Neuronal stem cell (in vitro differentiated cells): ENCODE measurements at places on chromosomes 7 and 10.

GRCh38 chr7:123823898-123824753, 20.8 kb upstream of the HYAL4 start:
- DNase-seq = no peak
- H3K4me1 ChIP-seq = no peaks in the 10 kb centered on the region
- H3K27me3 ChIP-seq = no peaks in the 10 kb centered on the region
- H3K36me3 ChIP-seq = no peaks in the 10 kb centered on the region

GRCh38 chr7:12827920-12828319, 140.5 kb downstream of the ARL4A start:
- H3K36me3 ChIP-seq = no peaks in the 10 kb centered on the region
- no peak overlapping the region for H3K4me3 ChIP-seq
- H3K4me1 ChIP-seq = no peaks in the 10 kb centered on the region
- no peaks in the 10 kb centered on the region for H3K27me3 ChIP-seq
- no peak overlapping the region for H3K27ac ChIP-seq

DNA sequence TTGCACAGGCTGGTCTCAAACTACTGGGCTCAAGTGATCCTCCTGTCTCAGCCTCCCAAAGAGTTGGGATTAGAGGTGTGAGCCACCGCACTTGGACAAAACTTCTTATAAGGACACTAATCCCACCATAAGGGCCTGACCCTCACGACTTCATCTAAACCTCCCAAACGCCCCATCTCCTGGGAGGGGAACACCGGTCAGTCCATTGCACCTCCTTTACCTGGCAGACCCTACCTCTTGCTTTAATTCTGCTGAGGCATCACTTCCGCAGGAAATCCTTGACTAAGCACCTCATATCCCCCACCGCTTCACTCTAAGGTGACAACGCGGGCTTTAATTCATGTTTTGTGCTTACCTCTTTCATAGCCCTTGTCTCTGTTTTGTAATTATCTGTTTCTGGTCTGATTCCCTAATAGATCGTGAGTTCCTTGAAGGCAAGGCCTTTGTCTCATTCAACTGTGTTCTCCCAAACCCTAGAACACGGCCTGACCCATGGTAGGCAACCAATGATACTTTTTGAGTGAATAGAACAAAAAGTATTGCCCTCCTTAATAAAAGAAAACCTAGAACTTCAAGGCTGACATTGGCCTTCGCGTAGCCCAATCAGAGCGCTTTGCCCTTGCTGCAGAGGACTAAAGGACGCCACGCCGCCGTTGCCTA, 481 bp upstream of the ZNF862 start:
- H3K4me1 ChIP-seq = peaks cover 3% of the 10 kb centered on the region
- H3K27me3 ChIP-seq = no peaks in the 10 kb centered on the region
- no peak overlapping the region for H3K27ac ChIP-seq
- peak overlapping the region; percentile 81 for H3K4me3 ChIP-seq
- H3K36me3 ChIP-seq = no peaks in the 10 kb centered on the region
- DNase-seq = no peak

DNA sequence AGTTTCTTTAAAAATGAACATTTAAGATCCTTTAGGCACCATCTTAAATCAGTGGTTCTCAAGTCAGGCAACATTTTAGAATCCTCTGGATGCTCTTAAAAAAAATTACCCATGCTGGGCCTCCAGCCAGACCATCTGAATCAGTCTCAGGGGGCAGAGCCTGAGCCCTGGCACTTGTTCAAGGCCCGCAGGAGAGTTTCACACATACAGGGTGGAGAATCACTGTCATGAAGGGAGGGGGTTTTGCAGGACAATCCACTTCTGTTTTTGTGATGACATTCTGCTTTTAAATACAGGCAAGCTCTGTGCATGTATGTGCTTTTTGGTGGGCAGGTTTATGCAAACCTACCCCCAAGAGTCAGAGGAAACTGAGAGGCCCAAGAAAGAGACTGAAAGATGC, 268.6 kb downstream of the SEC23IP start:
- no peaks in the 10 kb centered on the region for H3K4me1 ChIP-seq
- no peak for DNase-seq
- H3K27ac ChIP-seq = no peak overlapping the region

GRCh38 chr10:30231071-30231652, 117.9 kb downstream of the MTPAP start:
- no peaks in the 10 kb centered on the region for H3K36me3 ChIP-seq
- no peak overlapping the region for H3K27ac ChIP-seq
- H3K27me3 ChIP-seq = no peaks in the 10 kb centered on the region
- H3K4me3 ChIP-seq = no peak overlapping the region
